ENCODE measurements at places on chromosomes 11 and 22. TPM values are rescaled to one million over a fixed set of nuclear protein-coding genes. Genes with fewer than 3 reads are reported as not detected.
A peak's percentile ranks its signal among the peaks of the same experiment; 100 is the strongest.

- no peaks in the 10 kb centered on the region for H3K27me3 ChIP-seq
- H3K4me1 ChIP-seq = no peaks in the 10 kb centered on the region
Observed at GRCh38 chr11:104663190-104664140, 234.8 kb downstream of the CASP12 start.

DNA sequence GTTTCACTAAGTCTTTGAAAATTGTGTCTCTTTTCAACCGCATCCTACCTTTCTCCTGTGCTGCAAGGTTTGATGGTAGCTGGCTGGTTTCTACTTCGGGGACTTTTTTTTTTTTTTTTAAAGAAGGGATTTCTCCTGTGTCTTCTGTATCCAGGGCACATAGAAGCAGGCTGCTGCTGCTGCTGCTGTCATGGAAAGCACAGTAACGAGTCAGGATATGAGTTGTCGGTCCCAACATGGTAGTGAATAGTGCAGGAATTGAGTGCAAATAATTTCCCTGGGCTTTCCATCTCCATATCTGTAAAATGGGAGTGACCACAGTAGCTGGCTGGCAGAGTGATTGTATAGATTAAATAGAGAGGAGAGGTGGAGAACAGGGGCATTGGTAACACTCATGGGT lies 118.3 kb upstream of the NAV2 start:
- DNase-seq = no peak
- H3K4me3 ChIP-seq = no peak overlapping the region
- peak overlapping the region; percentile 87 for H3K27ac ChIP-seq
- no peaks in the 10 kb centered on the region for H3K4me1 ChIP-seq
- H3K27me3 ChIP-seq = no peaks in the 10 kb centered on the region

DNA sequence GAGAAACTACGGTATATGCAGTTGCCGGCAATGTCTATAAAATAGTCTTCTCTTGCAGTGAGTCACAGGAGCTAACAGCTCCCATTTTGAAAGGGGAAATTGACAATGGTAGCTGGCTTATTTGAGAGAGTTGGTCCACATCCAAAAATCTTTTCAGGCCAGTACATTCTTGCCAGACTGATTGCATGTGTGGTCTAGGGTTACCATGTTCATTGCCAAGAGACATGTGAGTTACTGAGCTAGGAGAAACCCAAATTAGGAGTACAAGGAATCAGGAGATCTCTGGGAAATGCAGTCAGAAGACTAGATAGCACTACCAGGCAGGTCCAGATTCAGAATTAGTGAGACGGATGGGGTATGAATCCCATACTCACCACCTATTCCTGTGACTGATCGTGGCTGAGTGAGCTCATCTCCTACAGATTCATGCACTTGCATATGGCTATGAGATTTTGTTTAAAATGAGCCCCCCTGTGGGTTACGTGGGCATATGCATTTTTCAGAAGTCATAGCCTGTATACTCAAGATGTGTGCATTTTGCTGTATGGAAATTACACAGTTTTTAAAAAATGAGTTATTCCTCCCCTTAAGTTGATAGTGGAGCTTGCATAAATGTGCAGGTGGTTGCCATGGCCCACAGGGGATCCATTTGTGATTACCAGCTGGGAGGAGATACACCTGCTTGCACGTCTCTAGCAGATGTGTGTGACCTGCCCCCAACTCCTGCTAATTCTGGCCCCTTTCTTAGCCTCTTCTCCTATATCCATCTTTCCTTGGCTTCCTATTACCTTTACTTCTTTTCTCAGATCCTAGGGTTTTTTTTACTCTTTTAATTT lies 102.7 kb downstream of the COMMD9 start:
- H3K4me1 ChIP-seq = no peaks in the 10 kb centered on the region
- H3K27me3 ChIP-seq = no peaks in the 10 kb centered on the region
- no peaks in the 10 kb centered on the region for H3K36me3 ChIP-seq
- no peak overlapping the region for H3K27ac ChIP-seq

- no peaks in the 10 kb centered on the region for H3K36me3 ChIP-seq
- H3K27me3 ChIP-seq = no peaks in the 10 kb centered on the region
- peaks cover 4% of the 10 kb centered on the region for H3K4me1 ChIP-seq
- DNase-seq = no peak
- no peak overlapping the region for H3K27ac ChIP-seq
Observed at GRCh38 chr11:32391956-32392553, 43.3 kb downstream of the WT1 start.

BATF2 gene
- total RNA-seq = 3.2 TPM

GRCh38 chr11:117366248-117366647 lies 38.6 kb downstream of the CEP164 start:
- H3K4me1 ChIP-seq = no peaks in the 10 kb centered on the region
- no peaks in the 10 kb centered on the region for H3K27me3 ChIP-seq
- H3K4me3 ChIP-seq = no peak overlapping the region
- DNase-seq = no peak

SMC1B gene
- total RNA-seq = not detected

RASGRP2 gene
- total RNA-seq = 77.0 TPM

- no peaks in the 10 kb centered on the region for H3K27me3 ChIP-seq
- peaks cover 24% of the 10 kb centered on the region for H3K4me1 ChIP-seq
- H3K4me3 ChIP-seq = no peak overlapping the region
- no peak for DNase-seq
- no peak overlapping the region for H3K27ac ChIP-seq
Observed at GRCh38 chr11:954392-955153, 28.9 kb downstream of the AP2A2 start.

DNA sequence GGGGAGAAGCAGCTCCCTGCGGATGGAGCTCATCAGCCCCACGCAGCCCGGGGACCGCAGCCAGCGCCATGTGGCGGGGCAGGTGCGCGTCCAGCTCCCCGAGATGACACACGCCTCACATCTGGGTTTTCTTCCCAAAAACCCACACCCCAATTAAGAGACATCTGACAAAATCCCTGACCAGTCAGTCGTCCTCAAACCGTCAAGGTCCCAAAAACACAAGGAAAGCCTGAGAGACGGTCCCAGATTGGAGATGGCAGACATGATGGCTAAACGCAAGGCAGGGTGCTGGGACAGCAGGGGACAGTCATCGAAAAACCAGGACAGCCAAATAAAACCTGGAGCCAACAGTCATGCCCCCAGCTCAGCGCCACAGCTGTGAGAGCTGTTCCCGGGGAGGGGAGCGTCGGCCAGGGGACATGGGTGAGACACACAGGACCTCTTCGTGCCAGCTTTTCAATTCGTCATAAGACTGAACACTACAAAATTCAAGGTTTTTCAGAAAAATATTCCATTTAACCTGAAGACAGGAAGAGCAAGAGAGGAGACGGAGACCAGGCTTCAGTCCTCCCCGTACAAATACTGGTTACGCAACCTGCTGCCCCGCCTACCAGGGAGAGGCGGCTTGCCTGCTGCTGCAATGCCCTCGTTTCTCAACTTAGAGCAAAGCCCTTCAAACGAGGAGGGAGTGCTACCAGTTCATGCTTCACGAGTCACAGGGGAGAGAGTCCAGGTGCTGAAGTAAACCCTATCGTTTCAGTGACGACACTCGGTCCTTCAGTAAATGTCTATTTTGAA lies 10.5 kb downstream of the TOLLIP start:
- peaks cover 9% of the 10 kb centered on the region for H3K36me3 ChIP-seq
- peak overlapping the region; percentile 61 for H3K27ac ChIP-seq
- peak; percentile 93 for DNase-seq

All from sigmoid colon (tissue), 7 donors.